ENCODE measurements at places on chromosomes 2 and 18. TPM values are rescaled to one million over a fixed set of nuclear protein-coding genes. Genes with fewer than 3 reads are reported as not detected.

GKN1 gene
- 1.9 TPM for total RNA-seq

AOX1 gene
- total RNA-seq, result 59.2 TPM

UGT1A9 gene
- not detected for total RNA-seq

SLC8A1 gene
- 5.6 TPM for total RNA-seq

CTDP1 gene
- 31.7 TPM for total RNA-seq

COL4A3 gene
- total RNA-seq, result 1.1 TPM

KCNJ13 gene
- total RNA-seq, result not detected

DNA sequence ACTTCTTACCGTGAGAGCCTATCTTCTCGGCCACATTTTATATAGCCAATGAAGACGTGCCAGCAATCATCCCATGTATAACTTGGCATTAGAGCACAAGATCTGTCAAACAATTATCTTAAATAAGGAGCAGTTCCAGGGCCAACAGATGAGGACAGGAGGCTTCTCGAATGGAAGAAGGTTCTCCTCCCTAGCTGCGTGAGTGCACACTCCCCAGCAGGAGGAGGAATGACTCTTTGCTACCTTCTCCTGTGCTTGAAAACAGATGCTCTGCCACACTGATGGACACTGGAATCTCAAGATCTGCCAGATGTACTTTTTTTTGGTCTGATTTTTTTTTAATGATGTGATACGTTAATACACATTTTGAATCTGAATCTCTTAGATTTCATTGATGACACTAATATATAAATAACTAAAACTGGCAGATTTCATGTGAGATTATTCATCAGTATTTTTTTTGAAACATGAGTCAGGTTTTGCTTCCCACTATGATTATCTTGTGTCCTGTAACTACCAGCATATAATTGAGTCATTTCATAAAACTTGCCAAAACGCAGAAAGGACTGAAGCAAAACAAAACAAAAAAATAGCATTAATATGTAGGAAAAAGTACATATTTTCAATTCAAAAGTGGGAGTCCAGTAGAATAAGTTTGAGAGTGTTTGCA, 626 bp upstream of the VIT start:
- no peak for DNase-seq

DNA sequence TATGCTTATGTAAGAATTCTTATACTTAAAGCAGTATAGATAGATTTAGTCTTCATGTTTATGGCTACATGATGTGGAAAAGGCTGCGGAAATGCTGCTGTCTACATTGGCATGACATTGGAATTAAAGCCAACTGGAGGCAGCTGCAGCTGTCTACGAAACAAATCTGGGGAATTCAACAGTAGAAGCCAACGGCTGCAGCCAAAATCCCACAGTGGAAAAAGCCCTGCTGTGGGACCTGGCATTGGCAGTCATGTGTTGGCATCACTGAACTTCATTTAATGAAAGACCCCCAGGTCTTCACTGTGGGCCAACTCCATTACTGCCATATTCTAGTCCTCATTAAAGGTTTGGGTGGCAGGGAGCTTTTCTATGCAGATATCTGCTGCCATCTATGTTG, 223.6 kb downstream of the SLC8A1 start:
- no peak for DNase-seq

DNA sequence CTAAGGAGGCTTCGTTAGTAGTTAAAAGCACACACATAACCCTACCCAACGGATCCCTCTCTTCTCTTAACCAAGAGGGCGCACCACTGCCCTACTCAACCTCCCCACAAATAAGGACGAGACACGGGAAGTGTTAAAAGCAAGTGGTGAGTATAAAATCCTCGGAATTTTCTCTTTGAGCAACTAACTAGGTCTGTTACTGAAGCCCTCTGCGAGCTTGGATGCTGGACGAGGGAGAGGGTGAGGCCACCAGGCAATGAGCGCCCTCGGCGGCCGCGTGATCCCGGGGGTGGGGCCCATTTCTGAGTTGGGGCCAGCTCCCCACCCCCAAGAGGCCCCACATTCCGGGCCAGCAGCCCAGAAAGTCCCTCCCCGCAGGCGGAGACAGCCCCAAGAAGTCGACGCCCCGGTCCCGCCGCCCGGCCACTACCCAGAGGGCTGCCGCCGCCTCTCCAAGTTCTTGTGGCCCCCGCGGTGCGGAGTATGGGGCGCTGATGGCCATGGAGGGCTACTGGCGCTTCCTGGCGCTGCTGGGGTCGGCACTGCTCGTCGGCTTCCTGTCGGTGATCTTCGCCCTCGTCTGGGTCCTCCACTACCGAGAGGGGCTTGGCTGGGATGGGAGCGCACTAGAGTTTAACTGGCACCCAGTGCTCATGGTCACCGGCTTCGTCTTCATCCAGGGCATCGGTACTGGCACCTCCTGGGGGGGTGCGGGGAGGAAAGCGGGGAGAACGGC, at the start of gene CYBRD1:
TSS of gene CYBRD1 (plus strand) at position 423 of the 736 bp plus-strand sequence. CDS start at position 495, 72 bp downstream.
- DNase-seq, result peak; percentile 47

- DNase-seq, result no peak
These were observed 39.2 kb downstream of the UNC50 start for GRCh38 chr2:98647636-98648035.

GRCh38 chr18:69088973-69089372, 291.1 kb downstream of the CCDC102B start:
- no peak for DNase-seq

DNA sequence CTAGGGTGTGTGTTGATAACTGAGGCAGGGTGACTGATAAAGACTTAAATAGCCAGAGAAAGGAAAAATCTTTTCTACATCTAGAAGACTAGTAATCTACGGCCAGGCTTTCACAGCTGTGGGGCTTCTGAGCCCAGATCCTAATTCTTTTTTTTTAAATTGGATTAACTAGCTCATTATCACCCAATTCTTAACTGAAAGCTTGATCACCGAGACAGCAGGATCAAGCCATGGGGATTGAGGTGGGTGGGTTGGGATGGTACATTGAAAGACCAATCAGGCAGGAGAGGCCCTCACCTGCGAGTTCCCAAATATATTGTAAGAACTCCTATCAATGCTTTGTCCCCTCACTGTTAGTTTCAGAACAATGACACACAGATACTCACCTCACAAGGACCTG, 20.0 kb upstream of the NFE2L2 start:
- no peak for DNase-seq

DNA sequence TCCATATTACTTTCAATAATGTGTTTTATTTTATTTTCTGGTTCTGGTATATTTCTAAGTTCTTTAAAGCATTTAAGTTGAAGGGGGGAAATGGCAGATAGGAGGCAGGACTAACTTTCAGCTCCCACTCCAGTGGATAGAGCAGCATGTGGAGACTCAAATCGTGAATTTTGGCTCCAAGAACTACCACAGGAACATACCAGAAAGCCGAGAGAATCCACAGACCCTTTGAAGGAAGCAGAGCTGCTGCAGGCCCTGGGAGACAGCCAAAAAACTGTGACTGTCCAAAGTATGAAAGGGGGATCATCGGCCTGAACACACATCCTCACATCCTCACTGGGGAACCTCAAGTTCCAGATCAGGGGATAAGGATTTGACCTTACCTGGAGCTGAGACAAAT, 207.6 kb upstream of the VWC2L start:
- no peak for DNase-seq

GRCh38 chr2:191467113-191467512, 210.8 kb upstream of the NABP1 start:
- no peak for DNase-seq

- DNase-seq, result no peak
These were observed 128.6 kb downstream of the LRATD1 start for GRCh38 chr2:14761118-14761517.

DNA sequence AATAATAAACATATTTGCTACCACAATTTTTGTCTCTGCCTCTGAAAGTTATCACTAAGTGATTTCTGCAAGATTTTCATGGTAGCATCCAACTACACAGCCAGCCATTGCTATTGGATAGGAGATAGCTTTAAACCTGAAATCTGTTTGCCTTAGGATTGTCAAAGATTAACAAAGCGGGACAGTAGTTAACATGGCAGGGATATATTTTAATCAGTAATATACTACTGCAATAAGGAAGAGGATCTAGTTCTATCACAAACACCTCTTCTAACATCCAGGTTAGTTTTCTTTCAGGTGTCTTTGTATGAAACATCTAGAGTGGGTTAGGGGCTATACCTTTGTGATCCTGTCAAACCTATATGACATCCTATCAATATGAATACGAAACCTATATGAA, 641.3 kb downstream of the DPP10 start:
- DNase-seq, result no peak

- no peak for DNase-seq
These were observed 3.1 kb upstream of the EXOC6B start for GRCh38 chr2:72828840-72829507.

Measured in ascending aorta (tissue), 2 donors.